ENCODE measurements at places on chromosomes 7 and 10.

DNA sequence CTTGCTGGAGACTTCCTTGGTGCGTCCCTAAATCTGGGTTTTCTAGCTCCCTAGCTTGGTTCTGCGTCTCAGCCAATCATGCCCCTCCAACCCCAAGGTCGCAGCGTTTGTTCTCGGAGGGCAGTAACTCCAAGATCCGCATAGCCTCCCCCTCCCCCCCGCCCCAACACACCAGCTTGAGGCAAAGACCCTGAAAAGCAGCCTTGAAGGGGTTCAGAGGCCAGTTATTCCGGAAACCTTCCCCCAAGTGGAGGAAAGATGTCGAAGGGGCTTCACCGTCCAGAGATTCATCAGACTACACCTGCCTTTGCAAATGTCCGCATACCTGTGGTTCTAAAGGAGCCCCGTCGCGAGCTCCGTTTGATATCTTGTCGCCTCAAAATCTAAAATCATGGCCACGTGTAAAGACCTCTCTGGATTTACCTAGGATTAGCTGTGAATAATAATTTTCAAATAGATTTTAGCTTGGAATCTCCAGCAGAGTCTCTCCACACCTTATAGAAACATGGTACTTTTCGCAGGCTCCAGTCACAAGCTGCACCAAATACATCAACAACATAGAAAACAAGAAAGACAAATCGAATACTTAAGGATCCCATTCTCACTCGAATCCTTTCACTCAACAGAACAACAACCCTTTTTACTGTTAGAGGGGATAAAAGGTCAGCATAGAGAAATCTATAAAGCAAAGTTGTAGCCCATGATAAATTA is 7.9 kb downstream of the DLX6 start:
- DNase-seq, result no peak

DNA sequence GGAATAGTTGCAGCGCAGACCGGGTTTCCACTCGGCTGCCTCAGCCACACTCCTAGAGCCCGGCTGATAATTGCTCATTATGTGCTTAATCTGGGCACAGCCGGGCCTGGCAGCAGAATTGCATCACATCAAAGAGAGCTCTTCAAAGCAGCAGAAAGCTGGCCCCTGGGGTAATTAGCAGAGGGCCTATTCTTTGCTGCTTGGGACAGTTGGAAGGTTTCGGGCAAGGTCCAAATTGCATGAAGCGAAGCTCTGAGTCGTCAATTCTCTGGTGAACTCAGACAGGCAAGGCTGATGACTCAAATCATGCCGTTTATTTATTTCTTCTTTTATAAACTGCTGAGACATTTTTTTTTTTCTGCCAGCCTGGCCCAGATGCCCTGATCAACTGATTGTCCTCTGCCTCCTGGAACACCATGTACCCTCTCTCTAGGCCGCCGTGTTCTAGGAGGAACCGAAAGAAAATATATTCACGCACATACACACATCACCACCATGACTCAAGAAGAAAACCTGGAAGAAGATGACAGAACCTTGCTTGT is 242.2 kb downstream of the RAB11FIP2 start:
- no peak for DNase-seq

DNA sequence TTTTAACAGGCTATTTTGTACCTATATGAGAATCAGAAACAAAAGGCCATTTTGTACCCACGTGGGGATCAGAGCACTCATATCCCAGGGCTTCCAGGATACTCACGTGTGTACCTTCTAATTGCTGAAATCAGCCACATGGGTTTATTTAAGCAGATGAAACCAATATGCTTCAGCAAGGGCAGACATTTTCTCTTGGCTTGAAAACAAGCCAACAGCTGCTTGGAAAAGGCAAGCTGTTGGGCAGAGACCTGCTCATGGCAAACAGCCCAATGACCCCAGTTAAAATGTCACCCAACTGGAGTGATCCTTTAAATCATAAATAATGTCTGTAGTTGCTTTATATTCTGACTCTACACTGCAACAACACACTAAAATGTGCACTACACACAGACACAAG is 26.5 kb upstream of the TOMM7 start:
- DNase-seq, result no peak

- no peak for DNase-seq
Measured at GRCh38 chr10:12382956-12383531, 33.7 kb downstream of the CAMK1D start.

GRCh38 chr7:44678471-44679179 is 70.0 kb upstream of the ZMIZ2 start:
- no peak for DNase-seq

DNA sequence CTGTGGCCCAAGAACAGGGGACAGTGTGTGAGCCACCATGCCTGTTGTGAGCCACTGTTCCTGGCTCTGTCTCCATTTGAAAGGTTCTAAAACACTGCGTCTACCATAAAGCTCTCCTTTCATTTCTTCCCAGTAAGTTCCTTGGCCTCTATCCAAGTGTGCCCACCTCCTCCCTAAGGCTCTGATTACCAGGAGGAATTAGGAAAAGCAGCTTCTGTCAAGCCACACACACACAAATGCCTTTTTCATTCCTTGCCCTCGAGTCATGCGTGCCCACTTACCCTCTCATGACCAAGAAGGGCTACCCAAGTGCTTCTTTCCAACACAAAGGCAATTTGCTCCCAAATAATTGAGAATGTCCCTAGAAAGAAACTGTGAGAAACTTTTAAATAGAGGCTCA is 70.8 kb upstream of the PARD3 start:
- no peak for DNase-seq

DNA sequence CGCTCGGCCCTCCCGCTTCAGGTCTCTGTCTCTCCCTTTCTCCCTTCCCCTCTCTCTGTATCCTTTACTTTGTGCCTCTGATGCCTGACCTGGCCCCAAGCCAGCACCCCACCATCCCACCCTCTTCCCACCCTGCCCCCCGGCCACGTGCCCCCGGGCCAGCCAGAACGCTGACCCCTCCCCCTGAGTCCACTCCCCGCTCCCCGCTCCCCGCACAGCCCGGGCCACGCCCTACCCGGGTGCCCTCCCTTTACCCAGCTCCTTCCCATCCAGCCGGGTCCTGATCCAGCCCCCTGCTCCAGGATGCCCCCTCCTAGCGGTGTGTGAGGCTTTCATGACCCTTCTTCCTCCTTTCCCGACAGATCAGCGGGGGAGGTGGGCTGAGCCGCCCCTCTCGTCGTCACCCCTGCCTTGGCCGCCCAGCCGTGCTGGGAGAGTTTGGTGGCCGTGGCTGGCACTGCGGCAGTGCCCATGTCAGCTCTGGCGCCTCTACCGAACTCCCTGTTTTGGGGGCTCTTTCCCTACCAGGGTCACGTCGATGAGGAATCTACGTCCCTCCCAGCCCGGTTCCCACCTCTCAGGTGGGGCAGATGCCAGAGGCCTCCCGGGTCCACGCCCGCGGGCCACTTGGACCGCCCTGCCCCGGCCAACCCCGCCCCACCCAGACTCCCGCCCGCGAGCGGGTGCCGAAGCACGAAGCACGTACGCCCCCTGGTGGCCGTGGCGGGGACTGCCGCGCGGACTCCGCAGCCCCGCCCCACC is 127.4 kb downstream of the UBE2H start:
- peak; percentile 78 for DNase-seq

GRCh38 chr10:78450807-78451485 is 417.3 kb downstream of the RPS24 start:
- no peak for DNase-seq

DNA sequence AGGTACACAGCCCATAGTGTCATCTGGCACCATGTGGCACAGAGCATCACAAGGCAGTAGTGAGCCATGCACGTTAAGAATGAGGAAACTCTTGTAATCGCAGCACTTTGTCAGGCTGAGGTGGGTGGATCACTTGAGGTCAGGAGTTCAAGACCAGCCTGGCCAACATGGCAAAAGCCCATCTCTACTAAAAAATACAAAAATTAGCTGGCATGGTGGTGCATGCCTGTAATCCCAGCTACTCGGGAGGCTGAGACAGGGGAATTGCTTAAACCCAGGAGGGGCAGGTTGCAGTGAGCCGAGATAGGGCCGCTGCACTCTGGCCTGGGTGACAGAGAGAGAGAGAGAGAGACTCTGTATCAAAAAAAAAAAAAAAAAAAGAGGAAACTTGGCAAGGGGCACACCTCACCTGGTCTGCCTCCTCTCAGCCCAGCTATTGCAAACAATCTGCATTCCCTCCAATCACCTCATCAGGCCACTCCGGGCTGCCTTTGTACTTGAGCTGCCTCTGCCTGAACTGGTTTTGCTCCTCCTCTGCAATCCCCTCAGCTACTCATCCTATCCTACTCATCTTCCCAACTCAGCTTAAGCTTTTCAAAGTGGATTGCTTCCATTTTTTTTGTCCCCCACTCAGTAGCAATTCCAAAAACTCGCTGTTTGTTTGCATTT is 46.0 kb upstream of the OPTN start:
- no peak for DNase-seq

GRCh38 chr10:103472005-103472404 is 7.0 kb downstream of the CALHM3 start:
- DNase-seq, result no peak

DNA sequence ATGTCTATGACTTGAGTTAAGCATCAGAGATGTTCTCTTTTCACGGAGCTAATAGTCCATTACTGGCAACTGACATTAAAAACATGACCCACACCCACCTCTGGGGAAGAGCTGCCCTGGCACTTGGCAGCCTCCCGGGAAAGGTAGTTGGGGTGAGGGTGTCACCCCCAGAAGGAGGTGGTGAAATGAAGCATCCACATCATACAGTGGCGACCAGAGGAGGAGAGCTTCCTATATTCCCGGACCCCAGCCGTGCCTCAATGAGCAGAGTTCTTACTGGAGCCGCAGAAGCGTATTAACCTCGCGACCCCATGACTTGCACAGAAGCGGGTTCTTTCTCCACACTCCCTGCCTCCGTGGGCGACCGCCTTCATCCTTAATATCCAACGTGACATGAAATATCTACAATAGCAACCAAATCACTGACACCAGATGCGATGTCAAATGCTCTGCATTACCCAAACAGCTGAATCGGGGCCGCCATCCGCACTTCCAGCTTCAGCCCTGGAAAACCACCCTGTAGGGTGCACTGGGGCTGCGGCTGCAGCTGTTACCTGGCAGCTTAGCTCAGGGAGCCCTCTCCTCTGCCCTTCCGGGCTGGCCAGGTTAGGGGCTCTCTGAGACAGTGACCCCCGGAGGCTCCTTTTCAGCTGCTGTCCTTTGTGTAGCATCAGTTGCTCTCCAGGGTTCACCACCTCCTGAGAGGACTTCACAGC is 103.1 kb upstream of the PARD3 start:
- DNase-seq, result no peak

GRCh38 chr10:99836711-99837110 is 54.3 kb downstream of the ABCC2 start:
- DNase-seq, result no peak

DNA sequence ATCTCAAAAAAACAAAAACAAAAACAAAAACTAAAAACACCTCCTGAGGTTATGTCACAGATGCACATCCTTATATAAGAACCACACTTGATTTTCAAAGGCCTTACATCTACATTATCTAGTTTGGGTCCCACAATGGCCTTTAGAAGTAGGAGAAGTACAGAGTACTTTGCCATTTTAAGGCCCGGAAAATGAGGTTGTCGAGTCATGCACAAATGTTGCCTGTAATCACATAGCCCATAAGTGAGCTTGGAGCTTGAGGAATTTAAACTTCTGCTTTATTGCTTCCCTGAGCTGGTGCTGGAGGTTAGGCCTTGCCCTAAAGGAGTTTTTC is 9.7 kb upstream of the MKRN1 start:
- no peak for DNase-seq

DNA sequence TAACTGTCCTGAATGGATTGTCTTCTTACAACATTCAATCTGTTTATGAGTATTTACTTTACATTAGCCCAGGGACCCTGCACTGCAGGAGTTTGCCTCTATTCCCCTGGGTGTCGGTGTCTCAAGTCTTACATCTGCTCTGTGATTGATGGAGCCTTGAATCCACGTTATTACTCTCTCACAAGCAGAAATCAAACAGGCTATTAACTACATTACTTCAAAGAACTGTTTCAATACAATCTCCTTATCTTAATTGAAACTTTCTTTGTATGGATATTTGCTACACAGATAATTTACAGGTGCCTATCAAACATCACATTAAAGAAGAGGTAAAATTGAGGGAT is 3.1 kb upstream of the ARID5B start:
- no peak for DNase-seq

DNA sequence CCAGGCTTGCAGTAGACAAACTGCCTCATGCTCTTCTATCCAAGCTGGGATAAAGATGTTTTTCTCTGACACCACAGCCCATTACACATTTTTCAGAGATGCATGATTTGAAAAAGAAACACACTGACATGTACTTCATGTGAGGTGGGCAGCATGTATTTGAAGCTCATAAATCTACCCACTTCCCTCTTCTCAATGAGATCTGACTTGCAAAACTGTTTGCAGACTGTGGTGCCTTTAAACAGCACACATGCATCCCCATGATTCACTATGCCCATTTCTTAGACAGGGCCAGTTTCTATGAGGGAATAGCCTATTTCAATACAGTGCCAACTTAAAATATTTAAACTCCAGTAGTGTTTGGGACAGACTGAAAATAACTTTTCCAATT is 109.8 kb downstream of the GLI3 start:
- no peak for DNase-seq

GRCh38 chr7:22591271-22591670 is 91.3 kb upstream of the STEAP1B start:
- DNase-seq, result no peak

- DNase-seq, result no peak
Measured at GRCh38 chr7:115198143-115198542, 276.2 kb downstream of the MDFIC start.

DNA sequence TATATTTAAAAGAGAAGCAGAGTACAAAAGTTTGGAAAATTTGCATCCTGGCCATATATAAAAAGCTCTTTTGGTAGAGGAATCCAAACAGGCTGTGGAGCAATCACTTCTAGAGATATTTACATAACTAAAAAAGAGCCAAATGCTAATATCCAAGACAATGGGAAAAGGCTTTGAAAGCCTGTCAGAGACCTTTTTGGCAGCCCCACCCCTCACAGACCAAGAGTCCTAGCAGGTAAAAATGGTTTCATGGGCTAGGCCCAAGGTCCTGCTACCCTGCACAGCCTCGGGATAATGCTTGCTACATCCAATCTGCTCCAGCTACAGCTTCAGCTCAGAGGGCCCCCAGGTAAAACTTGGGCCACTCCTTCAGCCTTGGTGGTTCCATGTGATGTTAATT is 430.2 kb upstream of the KCND2 start:
- DNase-seq, result no peak

- no peak for DNase-seq
Measured at GRCh38 chr7:82602066-82602465, 158.5 kb upstream of the CACNA2D1 start.
